Esophagus squamous epithelium (tissue), 5 donors: ENCODE measurements at places on chromosomes 5 and 9.

- DNase-seq: no peak
These were observed 24.7 kb downstream of the FNBP1 start for GRCh38 chr9:130018265-130018664.

DNA sequence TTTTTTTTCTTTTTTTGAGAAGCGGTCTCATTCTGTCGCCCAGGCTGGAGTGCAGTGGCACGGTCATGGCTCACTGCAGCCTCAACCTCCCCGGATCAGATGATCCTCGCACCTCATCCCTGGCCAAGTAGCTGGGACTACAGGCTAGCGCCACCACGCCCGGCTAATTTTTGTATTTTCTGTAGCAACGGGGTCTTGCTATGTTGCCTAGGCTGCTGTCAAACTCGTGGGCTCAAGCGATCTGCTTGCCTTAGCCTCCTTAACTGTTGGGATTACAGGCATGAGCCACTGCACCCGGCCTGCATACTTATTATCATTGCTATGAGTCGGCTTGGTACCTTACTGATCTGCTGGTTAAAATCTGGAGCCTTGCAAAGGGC lies 790 bp upstream of the IARS1 start:
- DNase-seq: no peak

DNA sequence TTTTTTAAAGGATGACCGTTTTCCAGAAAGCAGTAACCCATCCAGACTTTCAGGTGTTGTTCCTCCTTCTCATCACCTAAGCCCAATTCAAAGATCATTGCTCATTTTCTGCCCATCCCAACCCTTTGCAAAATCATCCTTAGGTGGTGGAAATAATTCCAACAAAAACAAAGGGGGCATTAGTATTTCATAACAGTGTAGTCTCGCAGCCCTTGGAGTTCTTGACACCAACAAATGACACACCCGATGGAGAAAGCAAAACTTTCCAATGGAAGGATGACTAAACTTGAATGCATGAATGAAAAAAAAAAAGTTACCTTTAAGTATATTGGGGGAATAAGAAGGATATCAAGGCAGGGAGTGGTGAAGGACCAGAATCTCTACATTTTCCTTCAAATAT lies 117.0 kb downstream of the PAPPA start:
- no peak for DNase-seq

DNA sequence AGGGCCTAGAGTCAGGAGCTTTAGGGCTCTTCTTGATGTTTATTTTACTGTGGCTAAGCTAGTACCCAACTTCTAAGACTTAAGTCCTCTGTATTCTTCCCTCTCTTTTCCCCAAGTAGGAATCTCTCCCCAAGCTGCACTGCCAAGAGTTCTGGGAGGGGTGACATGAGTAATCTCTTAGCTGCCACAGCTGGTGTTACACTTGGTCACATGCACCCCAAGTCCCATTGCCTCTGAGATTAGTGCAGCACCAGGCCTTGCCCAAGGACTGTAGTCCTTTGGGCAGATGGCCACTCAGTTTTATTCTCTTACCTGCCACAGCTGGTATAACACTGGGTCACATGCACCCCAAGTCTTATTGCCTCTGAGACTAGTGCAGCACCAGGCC lies 114.7 kb upstream of the RIOK2 start:
- no peak for DNase-seq

DNA sequence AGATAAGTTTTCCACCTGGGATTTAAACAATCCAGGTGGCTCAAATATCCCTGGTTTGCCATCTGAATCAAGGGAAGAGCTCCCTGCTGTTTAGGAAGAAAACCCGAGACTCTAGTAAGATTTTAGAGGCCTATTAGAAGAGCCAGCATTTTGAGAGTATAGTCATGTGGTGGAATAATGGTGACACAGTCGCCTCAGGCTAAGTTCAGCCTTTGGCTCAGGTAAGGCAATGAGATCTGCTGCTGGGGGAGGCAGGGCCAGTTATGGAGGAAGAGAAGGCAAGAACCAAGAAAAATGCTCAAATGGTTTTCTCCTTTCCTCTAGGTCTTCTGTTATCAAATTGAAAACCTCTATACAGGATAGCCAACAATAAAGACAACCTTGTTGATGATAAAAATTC lies 16.2 kb downstream of the RAD1 start:
- no peak for DNase-seq

DNA sequence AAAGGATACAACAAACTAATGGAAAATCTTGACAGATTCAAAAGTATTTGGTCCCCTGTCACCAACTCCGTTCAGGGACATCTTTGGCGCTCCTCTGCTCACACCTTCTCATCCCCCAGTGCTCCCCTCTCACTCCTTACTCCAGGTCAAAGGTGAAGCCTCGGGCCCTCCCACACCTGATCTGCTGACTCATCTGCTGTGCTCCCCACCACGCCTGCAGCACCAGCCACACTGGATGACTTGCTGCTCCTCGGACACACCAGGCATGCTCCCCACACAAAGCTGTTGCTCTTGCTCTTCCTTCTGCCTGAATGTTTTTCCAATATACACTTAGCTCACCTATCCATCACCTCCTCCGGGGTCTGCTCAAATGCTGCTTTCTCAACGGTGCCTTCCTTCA lies 123.4 kb downstream of the ESM1 start:
- no peak for DNase-seq

DNA sequence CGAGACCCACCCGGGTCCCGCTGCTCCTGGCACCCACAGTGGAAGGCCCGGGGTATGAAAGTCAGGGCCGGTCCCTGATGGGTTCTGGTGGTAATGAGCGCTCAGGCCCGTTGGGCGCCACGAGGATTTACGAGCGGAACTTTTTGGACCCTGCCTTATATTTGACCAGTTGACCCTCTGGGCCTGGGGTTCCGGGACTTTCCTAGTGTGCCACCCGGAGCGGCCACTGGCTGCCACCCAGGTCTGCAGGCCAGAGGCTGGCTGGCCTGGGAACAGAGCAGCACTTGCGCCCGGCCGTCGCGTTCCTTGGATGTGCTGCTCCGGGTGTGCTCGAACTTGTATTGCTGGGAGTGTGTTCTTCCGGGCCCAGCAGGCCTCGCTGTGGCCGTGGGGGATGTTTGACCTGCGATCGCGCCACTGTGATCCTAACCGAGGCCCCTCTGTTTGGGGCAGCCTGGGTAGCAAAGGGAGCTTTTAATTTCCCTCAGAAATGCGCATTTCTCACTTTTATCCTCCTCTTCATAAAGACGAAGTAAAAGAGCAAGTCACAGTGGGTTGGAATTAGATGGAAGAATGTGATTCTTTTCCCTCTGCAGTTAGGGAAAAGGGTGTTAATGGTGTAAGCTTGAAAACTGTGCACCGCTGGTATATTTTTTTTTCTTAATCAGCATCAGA lies 1.2 kb downstream of the F2RL1 start:
- DNase-seq: no peak

- no peak for DNase-seq
These were observed 97.0 kb upstream of the ZNF366 start for GRCh38 chr5:72604111-72604797.

- no peak for DNase-seq
These were observed 30.4 kb upstream of the NDFIP1 start for GRCh38 chr5:142078221-142078620.

- DNase-seq: no peak
These were observed 590.9 kb upstream of the ZNF608 start for GRCh38 chr5:125337294-125337693.

GRCh38 chr5:126778675-126779403 lies 1.9 kb downstream of the LMNB1 start:
- no peak for DNase-seq

DNA sequence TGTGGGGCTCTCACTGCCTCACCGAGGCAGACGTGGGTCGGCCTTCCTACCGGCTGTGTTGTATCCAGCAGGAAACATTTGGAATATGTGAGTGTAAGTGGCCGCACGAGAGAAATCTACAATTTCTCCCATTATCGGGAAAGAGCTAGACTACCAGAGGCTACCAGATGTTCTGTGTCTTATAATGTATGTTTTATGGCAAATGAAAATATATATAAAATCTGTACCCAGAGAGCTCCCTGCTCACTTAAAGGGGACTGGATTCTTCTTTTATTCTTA lies 69.5 kb upstream of the PITX1 start:
- no peak for DNase-seq
